ENCODE measurements at places on chromosomes 11 and 22. TPM values are rescaled to one million over a fixed set of nuclear protein-coding genes. Genes with fewer than 3 reads are reported as not detected.

PITPNM1 gene
- 14.3 TPM for total RNA-seq

KRTAP5-10 gene
- not detected for total RNA-seq

RFPL1 gene
- not detected for total RNA-seq

TPBGL gene
- total RNA-seq, result not detected

SYCE3 gene
- 0.37 TPM for total RNA-seq

FXYD6 gene
- not detected for total RNA-seq

CARNS1 gene
- total RNA-seq, result 0.09 TPM

NOX4 gene
- total RNA-seq, result under 0.01 TPM

ANGPTL5 gene
- under 0.01 TPM for total RNA-seq

SBF1 gene
- total RNA-seq, result 79.1 TPM

OR8D4 gene
- total RNA-seq, result not detected

TXNRD2 gene
- 21.9 TPM for total RNA-seq

HBB gene
- not detected for total RNA-seq

DLG2 gene
- 0.85 TPM for total RNA-seq

FOSL1 gene
- total RNA-seq, result 4.4 TPM

LRP4 gene
- 3.9 TPM for total RNA-seq

PHF21A gene
- total RNA-seq, result 14.1 TPM

MRTFA gene
- total RNA-seq, result 16.8 TPM

CYTH4 gene
- total RNA-seq, result 0.43 TPM

EHF gene
- 0.09 TPM for total RNA-seq

NLRP14 gene
- 0.09 TPM for total RNA-seq

MOV10L1 gene
- 14.8 TPM for total RNA-seq

PDGFB gene
- 0.14 TPM for total RNA-seq

ABCC8 gene
- total RNA-seq, result not detected

OR10W1 gene
- not detected for total RNA-seq

SCGB1A1 gene
- not detected for total RNA-seq

MAPK12 gene
- total RNA-seq, result 31.2 TPM

LINC01488 gene
- total RNA-seq, result not detected

MS4A12 gene
- total RNA-seq, result not detected

ST13 gene
- total RNA-seq, result 309 TPM

OR8K1 gene
- not detected for total RNA-seq

PTPN5 gene
- total RNA-seq, result not detected

TUBA8 gene
- total RNA-seq, result 0.43 TPM

SPA17 gene
- total RNA-seq, result 10.3 TPM

ACR gene
- total RNA-seq, result not detected

MMP12 gene
- 0.28 TPM for total RNA-seq

TRPM5 gene
- total RNA-seq, result not detected

THY1 gene
- 200 TPM for total RNA-seq

PNPLA3 gene
- 4.5 TPM for total RNA-seq

SLC17A6 gene
- total RNA-seq, result not detected

LSP1 gene
- 2.6 TPM for total RNA-seq

EFCAB6 gene
- total RNA-seq, result 2.1 TPM

KCNQ1OT1 gene
- total RNA-seq, result 4.9 TPM

MS4A4A gene
- not detected for total RNA-seq

BRSK2 gene
- total RNA-seq, result 0.14 TPM

APOL5 gene
- not detected for total RNA-seq

C2CD3 gene
- total RNA-seq, result 4.1 TPM

RFPL2 gene
- total RNA-seq, result not detected

All from smooth muscle cell of bladder (primary cell).